ENCODE measurements at places on chromosomes 11 and 22. TPM values are rescaled to one million over a fixed set of nuclear protein-coding genes. Genes with fewer than 3 reads are reported as not detected.
A peak's percentile ranks its signal among the peaks of the same experiment; 100 is the strongest.

DNA sequence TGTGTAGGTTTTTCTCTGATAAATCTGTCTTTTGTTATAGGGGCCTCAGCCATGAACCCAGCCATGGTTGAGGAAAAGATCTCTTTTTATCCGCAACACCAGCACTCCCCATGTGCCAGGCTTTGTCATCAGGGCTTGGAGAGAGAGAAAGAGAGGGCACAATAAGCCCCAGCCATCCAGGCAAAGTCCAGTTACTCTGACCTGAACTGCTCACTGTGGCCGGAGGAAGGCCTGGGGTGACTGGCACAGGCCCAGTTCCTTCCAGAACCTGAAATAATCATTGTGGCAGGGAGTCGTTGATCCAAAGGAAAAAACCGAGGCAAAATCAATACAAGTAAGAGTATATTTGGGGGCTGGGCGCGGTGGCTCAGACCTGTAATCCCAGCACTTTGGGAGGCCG, 3.9 kb upstream of the ARHGAP8 start:
- no peak for DNase-seq

- peak; percentile 76 for DNase-seq
Measured at GRCh38 chr11:17386331-17387084, 2.0 kb downstream of the KCNJ11 start.

- DNase-seq = no peak
Measured at GRCh38 chr22:43474161-43475101, 62.6 kb downstream of the MPPED1 start.

GRCh38 chr11:10026514-10026913, 267.5 kb downstream of the SBF2 start:
- DNase-seq = no peak

DNA sequence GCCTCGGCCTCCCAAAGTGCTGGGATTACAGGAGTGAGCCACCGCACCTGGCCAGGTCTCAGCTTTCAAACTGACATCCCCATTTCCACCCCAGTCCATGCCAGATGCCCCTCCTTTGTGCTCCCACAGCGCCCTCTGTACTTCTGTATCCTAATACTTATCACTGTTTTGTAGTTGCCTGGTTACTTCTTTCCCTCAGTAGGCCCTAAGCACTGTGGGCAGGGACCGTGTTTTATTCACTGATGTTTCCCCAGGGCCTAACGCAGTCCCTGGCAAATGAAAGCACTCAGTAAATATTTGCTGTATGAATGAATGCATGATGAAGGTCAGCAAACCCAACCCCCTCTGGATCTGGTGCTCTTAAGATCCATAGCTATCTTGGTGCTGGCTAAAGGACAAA, 2.2 kb upstream of the TRIM3 start:
- DNase-seq = no peak

DNA sequence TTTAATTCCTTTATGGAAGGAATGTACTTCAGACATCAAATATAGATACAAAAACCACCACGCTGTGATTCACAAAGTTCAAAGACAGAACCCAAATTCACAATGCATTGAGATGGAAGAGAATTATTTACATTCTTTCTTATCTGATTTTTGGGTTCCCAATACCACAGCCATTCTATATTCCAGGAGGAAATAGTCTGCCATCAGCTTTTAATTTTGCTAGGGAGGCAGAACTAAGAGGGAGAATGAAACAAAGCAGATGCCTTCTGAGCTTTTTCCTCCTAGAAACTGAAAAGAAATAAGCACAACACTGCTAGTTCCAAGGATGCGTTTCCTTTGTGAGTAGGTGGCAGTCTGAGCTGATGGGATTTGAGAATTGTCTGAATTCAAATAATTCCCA, 283.0 kb upstream of the NARS2 start:
- DNase-seq = no peak

DNA sequence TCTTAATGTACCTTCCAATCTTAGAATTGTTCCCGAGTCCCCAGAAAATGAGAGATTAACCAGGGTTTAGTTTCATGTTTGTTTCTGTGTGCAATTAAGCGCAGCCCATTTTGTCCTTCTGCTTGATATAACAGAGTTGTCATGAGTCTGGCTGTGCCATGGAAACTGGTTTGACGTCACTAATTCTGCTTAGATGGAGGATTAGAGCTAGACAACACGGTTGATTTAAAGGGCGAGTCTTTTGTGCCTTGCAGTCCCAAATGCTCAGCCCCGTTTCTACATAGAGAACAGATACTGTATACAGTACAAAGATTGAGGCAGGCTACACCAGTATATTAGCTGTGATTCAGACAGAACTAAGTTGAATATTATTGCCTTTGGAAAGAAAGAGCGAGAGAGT, 45.5 kb upstream of the ALKBH3 start:
- no peak for DNase-seq

Gene CELSR1
- 6.4 TPM for polyA plus RNA-seq

Gene MAPK8IP1
- polyA plus RNA-seq = 3.1 TPM
